Right renal pelvis (tissue), 4 donors: ENCODE measurements at places on chromosomes 12 and 14.

- DNase-seq: no peak
These were observed 1.9 kb downstream of the DAAM1 start for GRCh38 chr14:59190372-59190771.

GRCh38 chr12:3999904-4000303, 126.7 kb upstream of the PARP11 start:
- no peak for DNase-seq

DNA sequence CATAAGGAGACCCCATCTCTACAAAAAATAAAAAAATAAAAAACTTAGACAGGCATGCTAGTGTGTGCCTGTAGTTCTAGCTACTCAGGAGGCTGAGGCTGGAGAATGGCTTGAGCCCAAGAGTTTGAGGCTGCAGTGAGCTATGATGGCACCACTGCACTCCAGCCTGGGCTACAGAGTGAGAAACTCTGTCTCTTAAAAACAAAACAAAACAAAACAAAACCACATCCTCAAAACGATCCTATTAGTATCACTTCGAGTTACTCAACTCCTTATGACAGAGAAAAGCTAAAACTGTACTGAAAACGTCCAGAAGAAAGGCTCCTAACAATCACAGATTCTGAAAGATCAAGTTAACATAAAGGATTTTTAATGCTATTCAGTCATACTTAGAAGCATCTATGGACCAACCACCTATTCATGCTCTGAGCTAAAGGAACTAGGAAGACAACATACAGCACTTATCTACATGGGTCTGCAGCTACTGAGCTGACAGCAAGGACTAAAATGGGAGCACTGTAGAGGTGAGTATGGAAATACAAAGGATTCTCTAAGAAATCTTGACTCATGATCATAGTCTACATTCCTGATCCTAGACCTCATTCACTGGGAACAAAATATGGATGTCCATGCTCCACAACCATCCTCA, 75.3 kb upstream of the DUSP6 start:
- no peak for DNase-seq

DNA sequence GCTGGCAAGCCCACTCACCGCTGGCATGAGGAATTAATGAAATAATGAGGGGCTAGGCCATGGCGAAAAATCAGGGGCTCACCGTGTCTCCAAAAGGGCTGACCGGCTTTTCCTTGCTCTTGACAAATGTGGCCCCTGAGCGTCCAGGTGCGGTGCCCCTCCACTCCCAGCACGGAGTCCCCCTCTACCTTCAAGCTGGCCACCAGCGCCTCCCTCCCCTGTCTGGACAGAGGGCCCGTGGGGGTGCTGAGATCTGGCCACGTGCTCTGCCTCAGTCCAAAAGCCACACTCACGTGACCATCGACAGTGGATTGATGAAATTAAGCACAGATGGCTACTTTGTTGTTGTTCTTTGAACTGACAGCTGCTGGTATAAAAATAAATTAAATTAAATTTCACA, 78.8 kb upstream of the BCL11B start:
- no peak for DNase-seq

DNA sequence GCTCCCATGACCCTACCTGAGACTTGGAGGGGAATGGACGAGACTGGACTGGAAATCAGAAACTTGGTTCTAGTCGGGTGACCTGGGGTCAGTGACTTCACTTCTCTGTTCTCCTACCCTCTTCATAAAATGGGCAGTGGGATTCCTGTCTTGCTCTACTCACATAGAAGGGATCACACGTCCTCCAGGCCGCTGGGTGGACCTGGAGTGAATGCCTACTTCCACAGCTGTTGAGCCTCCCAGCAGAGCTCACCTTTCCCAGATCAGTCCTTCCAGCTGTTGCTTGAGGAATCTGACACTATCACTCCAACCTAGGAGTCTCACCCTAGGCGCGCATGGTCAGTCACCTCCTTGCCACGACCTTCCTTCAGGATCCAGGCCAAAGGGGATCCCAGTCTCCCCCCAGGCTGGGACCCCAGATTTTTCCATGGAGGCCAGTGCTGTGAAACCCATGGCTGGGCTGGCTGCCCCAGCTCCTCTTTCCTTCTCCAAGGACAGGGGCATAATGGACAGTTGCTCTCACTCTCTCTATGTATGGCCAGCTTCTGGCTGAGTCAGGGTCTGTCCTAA, 637 bp downstream of the ACVRL1 start:
- DNase-seq: no peak

GRCh38 chr14:91453744-91454143, 36.1 kb upstream of the CCDC88C start:
- no peak for DNase-seq

GRCh38 chr12:47316609-47317049, 236.9 kb upstream of the AMIGO2 start:
- DNase-seq: no peak

- DNase-seq: no peak
These were observed 195.5 kb upstream of the KITLG start for GRCh38 chr12:88775742-88776151.

DNA sequence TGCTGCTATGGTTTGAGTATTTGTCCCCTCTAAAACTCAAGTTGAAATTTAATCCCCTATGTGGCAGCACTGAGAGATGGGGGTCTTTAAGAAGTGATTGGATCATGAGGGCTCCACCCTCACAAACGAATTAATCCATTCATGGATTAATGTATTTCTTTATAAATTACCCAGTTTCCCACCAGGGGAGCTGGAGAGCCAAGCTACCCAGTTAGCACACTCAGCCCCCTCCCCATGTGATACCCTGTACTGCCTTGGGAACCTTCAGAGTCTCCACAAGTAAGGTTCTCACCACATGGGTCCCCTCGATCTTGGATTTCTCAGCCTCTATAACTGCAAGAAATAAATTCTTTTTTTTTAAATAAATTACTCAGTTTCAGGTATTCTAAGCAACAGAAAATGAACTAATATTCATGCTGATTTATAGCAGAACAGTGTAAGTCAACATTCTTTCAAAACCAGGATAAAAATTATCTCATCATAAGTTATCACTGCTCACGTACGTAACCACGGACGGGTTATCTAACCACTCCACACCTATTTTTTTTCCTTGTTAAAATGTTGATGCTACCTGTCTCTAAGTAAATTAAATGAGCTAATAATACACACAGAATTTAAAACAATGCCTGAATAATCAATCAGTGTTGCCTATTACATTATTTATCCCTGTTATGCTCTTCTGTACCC, 3.6 kb downstream of the NAP1L1 start:
- DNase-seq: no peak

DNA sequence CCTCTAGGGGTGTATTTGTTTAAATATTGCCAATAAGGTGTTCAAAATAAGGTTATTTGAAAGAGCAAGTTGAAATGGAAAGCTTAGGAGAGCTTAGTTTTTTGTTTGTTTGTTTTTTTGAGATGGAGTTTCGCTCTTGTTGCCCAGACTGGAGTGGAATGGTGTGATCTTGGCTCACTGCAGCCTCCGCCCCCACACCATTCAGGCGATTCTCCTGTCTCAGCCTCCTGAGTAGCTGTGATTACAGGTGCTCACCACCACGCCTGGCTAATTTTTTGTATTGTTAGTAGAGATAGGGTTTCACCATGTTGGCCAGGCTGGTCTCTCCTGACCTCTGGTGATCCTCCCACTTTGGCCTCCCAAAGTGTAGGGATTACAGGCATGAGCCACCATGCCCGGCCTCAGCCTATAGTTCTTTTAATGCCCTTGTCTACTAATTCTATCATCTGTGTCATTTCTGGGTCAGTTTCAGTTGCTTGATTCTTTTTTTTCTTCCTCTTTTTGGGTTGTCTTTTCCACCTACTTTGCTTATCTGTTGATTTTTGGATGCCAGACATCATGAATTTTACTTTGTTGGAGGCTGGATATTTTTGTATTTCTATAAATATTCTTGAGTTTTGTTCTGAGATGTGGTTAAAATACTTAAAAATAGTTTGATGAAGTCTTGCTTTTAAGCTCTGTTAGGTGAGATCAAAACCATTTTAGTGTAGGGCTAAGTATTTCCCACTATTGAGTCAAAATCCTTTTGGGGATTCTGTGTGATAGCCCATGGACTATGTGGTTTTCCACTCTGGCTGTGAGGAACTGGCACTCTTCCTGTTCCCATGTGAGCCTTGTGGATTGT, 18.7 kb downstream of the RCOR1 start:
- DNase-seq: no peak

GRCh38 chr12:57732270-57732669, 6.3 kb downstream of the AGAP2 start:
- no peak for DNase-seq

DNA sequence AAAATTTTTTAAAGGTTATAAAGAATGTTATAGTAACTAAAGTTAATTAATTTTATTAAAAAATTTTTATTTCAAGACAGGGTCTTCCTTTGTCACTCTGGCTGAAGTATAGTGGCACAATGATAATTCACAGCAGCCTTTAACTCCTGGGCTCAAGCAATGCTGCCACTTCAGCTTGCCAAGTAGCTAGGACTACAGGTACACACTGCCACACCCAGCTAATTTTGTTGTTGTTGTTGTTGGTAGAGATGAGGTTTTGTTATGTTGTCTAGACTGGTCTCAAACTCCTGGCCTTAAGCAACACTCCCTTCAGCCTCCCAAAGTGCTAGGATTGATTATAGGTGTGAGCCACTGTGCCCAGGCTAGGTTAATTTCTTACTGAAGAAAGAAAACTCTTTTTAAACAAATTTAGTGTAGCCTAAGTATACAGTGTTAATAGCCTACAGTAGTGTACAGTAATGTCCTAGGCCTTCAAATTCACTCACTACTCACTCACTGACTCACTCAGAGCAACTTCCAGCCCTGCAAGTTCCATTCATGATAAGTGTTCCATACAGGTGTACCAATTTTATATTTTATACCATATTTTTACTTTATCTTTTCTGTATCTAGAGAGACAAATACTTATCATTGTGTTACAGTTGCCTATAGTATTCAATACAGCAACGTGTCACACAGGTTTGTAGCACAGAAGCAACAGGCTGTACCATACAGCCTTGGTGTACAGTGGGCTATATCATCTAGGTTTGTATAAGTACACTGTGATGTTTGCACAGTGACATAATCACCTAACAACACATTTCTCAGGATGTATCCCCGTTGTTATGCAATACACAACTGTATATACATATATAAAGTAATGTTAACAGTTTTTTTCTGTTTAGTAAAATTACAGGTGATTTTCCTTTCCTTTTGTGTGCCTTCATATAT, 24.7 kb upstream of the DNAAF2 start:
- no peak for DNase-seq

DNA sequence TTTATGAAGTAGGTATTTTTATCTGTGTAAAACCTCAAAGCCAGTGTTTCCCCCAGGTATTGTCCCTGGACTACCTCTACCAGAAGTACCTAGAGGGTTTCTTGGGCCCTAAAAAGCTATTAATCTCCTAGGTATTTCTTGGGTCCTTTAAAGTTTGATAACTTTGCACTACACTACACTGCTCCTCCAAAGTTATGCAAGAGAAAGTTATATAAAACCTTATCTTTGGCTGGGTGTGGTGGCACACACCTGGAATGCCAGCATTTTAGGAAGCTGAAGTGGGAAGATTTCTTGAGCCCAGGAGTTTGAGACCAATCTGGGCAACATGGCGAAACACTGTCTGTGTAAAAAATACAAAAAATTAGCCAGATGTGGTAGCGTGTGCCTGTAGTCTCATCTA, 34.9 kb downstream of the PTPN21 start:
- no peak for DNase-seq

- DNase-seq: no peak
These were observed 378.9 kb downstream of the FUT8 start for GRCh38 chr14:65791191-65791981.

- no peak for DNase-seq
These were observed 119.7 kb upstream of the HIF1A start for GRCh38 chr14:61575551-61576150.

DNA sequence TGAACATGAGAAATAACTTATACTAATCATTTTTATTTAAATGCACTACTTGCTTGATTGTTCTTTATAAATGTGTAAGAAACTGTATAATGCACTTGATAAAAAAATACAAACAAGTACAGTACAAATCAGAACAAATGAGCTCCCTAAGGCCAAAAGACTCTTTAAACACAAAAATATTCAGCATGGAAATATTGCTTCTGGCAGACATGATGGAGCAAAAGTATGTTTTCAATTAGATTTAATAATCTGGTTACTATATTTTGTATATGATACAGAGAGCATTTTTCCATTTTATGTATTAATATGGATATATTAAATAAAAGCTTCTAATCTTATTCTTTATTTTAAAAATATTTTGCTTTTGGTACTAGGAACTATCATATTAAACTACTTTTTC, 800.2 kb upstream of the LRFN5 start:
- DNase-seq: no peak

DNA sequence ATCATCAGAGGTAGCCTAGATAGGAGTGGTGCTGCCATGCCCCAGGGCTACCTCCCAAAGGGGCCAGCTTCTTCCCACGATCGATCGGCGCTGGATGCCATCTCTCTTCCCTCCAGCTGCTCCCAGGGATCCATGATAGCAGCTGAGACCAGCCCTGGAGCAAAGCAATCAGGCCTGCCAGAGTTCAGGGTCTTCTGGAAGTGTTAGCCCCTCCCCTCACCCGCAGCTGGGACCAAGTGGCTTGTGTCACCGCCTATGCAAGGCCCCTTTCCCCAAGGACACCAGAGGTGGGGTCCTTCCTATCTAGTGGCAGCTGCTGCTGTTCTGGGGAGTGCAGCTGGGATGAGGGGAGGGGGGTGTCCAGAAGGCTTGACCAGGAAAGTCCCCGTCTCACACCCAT, 87.0 kb downstream of the IRF2BPL start:
- DNase-seq: no peak

- DNase-seq: no peak
These were observed 1248.7 kb downstream of the FSCB start for GRCh38 chr14:43258396-43258795.

DNA sequence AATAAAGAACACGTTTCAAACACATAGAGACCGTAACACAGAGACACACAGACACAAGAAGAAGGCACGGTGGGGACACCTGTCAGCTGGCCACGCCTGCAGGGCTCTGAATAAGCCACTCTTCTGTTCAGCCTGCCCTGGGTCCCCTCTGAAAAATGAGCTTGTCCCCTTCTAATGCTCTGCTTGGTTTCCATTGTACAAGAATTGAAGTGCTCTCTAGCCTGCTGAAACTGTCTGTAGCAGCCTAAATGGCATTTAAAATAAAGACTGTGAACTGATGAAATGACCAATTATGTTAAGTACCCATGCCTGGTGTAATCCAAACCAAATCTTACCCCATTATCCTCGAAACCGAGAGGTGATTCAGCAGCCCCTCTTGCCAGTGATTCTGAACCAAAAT, 139.8 kb downstream of the FOXN3 start:
- DNase-seq: no peak

- DNase-seq: no peak
These were observed 38.6 kb upstream of the KCNJ8 start for GRCh38 chr12:21813125-21813524.
